NCI-H774 (cell line): ENCODE measurements at places on chromosomes 7 and 10.

DNA sequence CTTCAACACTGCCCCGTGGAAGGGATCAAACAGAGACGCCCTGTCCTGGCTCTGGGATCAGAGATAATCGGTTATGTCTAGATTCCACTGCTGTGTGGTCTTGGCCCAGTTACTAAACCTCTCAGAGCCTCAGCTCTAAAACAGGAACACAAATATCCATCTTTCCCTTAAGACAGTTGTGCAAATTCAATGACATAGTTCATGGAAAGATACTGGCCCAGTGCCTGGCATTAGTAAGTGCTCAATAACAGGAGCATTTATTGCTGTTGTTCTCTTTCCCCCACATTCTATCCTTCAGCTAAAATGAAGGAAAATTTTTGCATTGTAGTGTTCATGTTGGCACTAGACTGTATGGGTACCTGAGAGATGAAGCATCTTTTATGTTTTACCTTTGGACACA, 58.6 kb downstream of the TACC2 start:
- no peak for DNase-seq

GRCh38 chr10:119039161-119039560, 9.6 kb downstream of the NANOS1 start:
- no peak for DNase-seq

DNA sequence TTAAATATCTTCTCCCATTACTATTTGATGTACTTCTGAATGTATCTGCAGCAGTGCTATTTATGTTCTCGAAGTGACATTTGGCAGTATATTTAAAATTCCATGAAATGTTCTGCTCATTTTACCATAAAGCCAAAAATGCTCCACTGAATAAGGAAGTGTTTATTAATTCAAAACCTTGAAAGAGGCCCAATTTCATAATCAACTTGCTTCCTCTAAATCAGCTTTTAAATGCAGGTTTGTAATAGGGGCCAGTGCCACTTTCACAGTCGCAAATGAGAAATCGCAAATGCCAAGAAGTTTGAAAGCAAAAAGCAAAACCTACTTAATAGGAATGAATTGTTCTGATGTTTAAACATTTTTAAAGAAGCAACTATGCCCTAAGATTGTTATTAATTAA, 11.4 kb downstream of the NHLRC2 start:
- no peak for DNase-seq

DNA sequence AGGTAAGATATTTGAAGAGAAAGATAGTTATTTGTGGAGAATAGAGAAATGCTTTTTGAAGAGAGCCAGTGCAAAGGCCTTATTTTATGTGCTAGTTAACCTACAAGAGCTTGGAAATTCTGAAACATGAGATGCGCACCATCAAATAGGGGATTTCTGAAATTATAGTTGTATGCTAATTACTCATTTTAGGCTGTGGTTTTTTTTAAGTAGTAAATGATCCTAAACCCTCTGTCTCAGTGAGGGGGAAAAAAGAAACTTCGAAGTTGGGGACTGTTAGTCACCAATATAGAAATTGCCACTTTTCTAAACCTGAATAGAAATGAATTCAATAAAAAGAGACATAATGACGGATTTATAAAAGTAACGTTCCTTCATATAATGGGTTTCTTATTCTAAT, 119.3 kb upstream of the MDFIC start:
- no peak for DNase-seq

GRCh38 chr7:94374231-94374630, 20.5 kb upstream of the COL1A2 start:
- no peak for DNase-seq

- no peak for DNase-seq
Measured at GRCh38 chr7:48112401-48113165, 23.5 kb downstream of the UPP1 start.

- no peak for DNase-seq
Measured at GRCh38 chr10:28879875-28880682, 202.8 kb downstream of the BAMBI start.

DNA sequence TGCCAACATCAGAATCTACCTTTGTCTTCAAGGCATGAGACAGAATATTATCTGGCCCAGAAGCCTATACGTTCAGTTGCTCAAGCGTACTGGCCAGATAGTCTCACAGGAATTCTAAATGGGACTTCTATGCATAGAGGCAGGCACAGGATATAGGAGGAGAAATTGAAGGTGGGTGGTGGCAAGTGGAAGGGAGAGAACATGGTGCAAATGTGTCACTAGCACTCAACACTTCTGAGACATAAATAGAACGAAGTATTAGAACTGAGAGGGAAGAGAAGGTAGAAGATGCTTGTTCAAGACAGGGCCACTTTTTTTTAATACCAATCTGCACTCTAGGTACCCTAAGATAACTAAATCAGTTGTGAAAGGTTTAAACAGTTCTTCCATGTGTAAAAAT, 85.8 kb downstream of the TFPI2 start:
- DNase-seq = no peak

- DNase-seq = no peak
Measured at GRCh38 chr7:158642149-158642548, 54.5 kb upstream of the PTPRN2 start.

- no peak for DNase-seq
Measured at GRCh38 chr10:121935702-121936101, 7.9 kb upstream of the ATE1 start.

DNA sequence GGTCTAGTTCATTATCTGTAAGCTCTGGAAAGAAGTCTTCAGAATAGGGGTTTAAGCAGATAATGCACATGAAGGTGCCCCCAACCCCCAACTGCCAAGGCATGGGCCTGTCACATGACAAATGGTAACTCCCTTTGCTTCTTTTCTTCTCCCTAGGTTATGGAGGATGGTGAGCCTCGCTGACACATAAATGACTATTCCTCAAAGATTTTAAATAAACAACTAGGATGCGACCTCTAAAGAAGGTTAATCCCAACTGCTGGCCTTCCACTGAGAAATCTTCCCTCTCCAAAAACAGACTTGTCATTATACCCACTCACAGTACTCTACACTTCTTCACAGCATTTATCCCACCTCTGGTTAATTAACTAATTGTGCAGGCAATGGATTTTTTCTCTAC, 75.7 kb upstream of the FAM133B start:
- no peak for DNase-seq

DNA sequence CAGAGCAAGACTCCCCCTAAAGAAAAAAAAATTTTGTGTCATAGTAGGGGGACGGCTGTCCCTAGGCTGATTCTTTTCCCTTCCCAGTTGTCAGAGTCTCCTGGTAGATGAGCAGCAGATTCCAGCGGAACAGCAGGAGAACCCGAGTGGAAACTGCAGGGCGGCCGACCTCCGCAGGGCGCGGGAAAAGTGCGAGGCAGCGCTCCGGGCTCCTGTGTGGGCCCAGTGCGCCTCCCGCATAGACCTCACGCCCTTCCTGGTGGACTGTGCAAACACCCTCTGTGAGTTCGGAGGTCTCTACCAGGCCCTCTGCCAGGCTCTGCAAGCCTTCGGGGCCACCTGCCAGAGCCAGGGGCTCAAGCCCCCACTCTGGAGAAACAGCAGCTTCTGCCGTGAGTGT, 46.0 kb downstream of the ZAN start:
- no peak for DNase-seq

DNA sequence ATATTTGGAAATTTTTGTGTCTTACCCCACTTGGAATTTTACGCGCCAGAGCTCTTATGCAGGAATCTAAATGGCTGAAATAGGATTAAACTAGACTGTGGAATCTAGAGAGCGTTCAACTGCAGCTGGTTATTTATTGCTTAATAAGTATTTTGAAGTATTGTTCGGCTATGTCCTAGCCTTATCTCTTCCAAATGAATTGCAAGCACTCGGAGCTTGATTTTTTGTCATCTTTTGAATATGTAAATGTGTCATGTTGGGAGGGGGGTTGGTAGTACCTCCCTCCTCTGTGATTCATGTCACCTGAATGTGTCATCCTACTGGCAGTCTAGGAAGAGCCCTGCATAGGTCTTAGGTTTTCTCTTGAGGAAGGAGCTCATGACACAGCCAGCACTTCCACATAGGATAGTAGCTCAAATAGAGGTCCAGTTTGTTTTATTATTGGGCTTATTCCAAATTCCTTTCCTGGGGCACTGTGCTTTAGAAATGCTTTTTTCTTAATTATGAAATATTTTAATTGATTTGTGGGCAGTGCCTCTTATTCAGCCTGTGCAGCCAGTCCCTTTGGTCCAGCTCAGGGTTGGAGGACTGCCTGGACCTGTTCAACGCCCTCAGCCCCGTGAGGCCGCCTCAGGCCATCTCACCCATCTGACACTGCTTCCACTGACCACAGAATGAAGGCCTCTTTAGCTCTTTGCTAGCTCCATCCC, 22.5 kb upstream of the TRIL start:
- DNase-seq = no peak

GRCh38 chr7:20228654-20229053, 11.5 kb upstream of the MACC1 start:
- no peak for DNase-seq

- DNase-seq = no peak
Measured at GRCh38 chr10:1130226-1130625, 74.0 kb downstream of the WDR37 start.

- no peak for DNase-seq
Measured at GRCh38 chr10:60101821-60102220, 195.5 kb upstream of the CCDC6 start.

DNA sequence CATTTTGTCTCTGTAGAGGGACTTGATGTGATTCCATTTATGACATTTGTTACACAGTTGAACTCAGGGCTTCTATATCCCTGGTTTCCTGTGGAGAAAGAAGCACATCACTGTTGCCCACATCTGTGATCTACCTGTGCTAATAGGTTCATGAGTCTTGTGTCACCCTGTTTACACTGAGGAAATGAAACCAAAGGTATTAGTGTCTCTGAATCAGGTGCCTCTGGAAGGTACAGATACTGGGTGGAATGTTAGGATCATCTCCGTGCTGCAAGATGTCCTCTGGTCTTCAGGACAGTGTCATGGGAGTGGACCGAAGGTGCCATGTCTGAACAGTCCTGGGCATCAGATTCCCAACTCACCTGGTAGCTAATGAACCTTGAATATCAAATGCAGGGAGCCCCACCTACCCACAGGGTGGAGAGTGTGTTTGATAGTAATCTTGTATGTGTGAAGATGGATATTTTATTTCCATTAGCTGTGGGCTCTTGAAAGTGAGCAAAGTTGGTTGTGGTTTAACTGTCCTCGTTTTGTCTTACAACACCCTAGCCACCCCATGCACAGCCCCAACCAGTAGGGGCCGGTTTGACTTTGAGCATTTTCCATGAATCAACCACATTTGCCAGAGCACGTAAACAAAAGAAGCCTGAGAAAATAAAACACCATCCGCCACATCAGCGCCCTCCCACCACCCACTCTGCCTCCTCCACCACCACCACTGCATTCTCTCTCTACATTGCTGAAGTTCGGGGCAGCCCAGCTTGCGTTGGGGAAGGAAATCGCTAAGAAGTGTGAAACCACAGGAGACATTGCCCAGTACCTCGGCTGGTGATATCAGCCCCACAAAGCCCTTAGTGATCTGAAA, 40.7 kb downstream of the TARP start:
- no peak for DNase-seq

- DNase-seq = no peak
Measured at GRCh38 chr10:25633542-25633941, 300.5 kb upstream of the MYO3A start.

DNA sequence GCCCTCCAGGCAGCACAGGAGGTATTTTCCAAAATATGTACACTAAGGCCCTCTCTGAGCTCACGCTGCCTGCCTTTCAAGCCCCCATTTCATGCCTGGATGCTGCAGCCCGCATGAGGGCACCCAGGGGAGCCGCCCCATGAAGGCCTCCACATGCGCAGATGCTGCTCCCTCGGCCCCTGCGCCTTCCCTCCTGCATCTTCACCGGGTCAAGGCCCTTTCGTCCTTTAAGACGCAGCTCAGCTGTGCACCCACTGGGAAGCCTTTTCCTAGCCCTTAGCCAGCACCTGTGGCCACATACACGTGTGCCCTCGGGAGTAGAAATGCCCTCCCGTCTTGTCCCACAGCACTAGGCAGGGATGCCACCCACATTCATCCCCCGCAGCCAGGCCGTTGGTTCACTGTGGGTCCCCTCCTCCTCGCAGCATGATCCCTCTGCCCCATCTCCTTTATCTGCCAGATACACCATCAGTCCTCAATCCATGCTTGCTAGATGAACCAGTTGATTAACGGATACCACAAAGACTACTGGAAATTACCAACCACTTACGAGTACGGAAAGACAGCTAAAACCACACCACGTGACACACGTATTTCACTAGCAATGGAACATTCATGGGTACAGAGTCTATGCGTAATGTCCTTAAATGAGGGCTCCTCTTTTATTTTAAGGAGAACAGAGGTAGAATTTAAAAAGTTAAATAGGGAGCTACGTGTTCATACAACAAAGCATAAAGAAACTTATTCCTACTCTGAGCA, 278.0 kb downstream of the TNS3 start:
- DNase-seq = no peak

DNA sequence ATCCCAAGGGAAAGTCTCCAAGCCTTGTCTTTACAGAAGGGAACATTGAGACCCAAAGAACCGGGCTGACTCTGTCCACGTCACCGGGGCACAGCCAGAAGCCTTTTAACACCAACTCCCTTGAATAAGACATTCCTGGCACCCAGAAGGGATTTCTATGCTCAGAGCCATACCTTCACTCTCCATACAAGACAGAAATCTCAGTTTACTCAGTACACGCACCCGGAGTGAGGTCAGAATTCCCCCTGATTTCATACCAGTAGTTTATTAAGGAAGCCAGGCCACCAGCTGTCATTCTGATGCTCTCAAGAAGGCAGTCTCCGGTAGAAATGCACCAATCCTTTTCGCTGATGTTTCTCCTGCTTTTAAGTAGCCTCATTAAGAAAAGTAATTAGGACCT, 134.2 kb upstream of the KCNMA1 start:
- no peak for DNase-seq

- DNase-seq = no peak
Measured at GRCh38 chr7:11473807-11474424, 358.1 kb downstream of the THSD7A start.

DNA sequence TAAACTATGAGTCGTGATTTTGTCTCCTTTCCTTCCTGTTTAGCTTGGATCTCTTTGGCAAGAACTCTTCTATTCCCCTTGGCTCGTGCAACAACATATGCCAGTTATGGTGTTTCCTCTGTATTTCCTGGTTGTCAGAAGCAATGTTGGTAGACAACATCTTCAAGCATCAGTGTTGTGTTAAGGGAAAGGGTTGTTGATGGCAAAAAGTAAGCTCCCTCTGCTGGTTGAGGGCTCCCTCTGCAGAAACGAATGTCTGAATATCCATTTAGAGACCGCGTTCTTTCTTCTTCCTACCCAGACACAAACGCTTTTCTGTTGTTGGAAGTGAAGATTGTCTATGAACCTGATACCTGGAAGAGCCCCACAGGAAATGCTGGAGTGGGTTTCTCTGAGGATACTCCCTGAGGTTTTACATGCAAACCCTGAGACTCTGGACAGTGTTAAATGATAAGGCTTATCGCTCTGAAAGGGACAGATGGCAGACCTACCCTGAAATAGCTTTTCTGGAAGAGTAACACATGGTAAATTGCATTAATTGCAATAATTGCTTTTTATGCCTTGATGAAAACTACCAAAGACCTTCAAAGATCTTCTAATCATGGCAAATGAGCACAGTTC, 23.5 kb upstream of the C1QL3 start:
- DNase-seq = no peak

- DNase-seq = no peak
Measured at GRCh38 chr10:44325596-44326307, 59.1 kb downstream of the CXCL12 start.

GRCh38 chr7:120417244-120417979, 144.4 kb downstream of the KCND2 start:
- no peak for DNase-seq
